Stimulated activated CD4-positive, alpha-beta T cell treated with anti-CD3 and anti-CD28 coated beads, TNF-alpha, amount 100 ng/mL, for 1 hour (primary cell): ENCODE measurements at places on chromosomes 12 and 14.

- DNase-seq, result no peak
Observed at GRCh38 chr14:72595152-72595862, 298.6 kb downstream of the DPF3 start.

DNA sequence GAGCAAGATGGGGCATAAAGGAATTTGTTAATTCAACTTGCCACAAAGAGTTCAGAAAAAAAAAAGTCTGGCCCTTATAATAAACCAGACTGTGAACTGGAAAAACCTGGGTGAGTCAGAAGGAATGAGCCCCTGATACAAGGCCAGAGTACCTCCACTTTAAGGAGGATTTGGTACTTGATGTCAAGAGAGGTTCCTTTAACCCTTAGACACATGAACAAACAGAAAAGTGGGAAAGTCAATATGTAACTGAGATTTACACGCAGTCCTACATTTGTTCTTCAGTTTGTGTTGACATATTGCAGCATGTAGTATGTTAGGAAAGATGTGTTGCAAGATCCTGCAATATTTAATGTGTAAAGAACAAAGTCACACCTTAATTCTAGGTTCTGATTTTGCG is 14.2 kb upstream of the SLC38A4 start:
- no peak for DNase-seq

- DNase-seq, result no peak
Observed at GRCh38 chr12:88299567-88300101, 157.5 kb downstream of the TMTC3 start.

DNA sequence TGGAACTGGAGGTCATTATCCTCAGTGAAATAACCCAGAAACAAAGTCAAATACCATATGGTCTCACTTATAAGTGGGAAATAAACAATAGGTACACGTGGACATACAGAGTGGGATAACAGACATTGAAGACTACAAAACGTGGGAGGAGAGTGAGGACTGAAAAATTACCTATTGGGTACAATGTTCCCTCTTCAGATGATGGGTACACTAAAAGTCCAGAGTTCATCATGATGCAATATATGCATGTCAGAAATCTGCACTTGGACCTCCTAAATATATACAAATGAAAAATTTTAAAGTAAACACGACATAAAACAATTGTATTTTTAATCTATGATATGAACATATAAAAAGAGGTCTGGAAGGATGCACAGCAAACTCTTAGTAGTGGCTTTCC is 71.2 kb downstream of the SLC38A4 start:
- no peak for DNase-seq

DNA sequence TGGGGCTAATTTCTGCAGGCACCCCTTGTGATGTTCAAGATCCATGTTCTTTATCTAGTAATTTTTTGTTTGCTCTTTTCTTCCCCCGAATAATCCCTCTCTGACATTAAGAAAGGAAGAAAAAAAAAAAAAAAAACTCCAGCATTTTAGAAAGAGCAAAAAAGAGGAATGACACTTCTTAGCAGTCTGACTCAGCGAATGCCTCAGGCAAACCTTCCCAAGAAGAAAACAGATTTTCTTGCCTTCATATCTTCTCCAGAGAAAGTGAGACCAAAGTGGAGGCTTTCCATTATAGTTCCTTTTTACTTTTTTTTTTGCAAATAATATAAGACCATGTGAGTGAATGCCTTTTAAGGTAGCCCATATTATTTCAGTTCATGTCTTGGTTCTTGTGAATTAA is 479.0 kb upstream of the SYT1 start:
- no peak for DNase-seq

GRCh38 chr14:27245947-27246346 is 648.1 kb upstream of the NOVA1 start:
- no peak for DNase-seq

GRCh38 chr12:51895378-51896135 is 7.7 kb downstream of the ANKRD33 start:
- no peak for DNase-seq

GRCh38 chr14:23602181-23603095 is 23.8 kb upstream of the JPH4 start:
- no peak for DNase-seq

DNA sequence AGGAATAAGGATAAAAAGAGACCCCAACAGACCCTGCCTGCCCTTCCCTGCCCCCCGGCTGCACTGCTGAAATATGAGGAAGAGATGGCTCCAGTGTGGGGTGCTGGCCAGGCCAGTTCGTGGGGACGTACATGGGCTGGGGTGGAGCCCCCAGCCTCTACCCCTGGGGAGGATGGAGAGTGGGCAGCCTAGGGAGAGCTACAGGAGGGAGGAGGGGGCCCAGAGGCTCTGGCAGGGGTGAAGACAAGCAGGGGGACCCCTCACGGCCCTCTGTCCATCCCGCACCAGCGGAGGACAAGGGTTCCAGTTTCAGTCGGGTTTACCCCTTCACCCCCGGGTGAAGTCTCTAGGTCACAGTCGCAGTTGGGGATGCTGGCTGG is 11.0 kb upstream of the RPLP0 start:
- no peak for DNase-seq

GRCh38 chr12:103431950-103432349 is 63.8 kb downstream of the C12orf42 start:
- DNase-seq, result no peak

DNA sequence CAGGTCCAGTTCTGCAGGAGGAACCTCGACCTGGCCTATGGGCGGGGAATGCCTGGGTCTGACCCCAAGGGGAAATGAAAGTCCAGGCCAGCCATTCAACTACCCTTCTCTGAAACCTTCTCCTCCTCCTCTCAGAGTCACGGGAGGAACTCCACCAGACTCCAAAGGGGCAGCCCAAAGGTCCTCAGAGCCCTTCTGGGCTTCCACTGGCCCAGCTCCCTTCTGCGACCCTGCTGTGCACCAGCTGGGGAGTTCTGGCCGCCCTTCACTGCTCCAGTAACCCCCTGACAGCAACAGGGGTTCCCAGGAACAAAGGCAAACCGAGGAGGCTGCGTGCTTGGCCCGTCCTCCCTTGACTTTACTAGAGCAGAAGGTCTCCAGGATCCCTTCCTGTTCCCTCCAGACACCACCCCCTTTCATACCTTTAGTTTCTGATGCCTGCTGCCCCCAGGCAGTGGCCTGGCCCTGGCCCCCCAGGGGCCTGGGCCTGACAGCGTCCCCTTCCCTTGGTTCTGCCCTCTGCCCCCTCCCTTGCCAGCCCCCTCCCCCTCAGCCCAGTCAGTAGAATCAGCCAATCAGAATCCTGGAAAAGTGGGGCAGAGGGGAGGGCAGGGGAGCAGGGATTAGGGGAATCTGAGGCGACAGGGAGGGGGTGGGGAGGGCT is 850 bp upstream of the ZNF385A start:
- DNase-seq, result no peak

DNA sequence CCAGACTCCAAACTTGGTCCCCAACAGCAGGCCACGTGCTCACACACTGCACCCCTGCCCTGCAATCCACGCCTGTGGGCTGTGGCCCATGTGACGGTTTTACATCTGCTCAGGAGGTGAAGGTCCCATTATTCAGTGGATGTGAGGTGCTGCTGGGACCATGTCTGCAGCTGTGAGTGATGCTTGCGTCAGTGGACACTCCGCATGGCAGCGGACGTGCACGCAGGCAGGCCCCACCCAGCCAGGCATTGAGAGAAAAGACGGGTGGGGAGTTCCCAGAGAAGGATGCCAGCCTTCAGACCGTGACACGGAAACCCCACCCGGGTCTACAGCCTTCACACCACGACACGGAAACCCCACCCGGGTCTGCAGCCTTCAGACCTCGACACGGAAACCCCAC is 67.6 kb downstream of the NOC4L start:
- no peak for DNase-seq

DNA sequence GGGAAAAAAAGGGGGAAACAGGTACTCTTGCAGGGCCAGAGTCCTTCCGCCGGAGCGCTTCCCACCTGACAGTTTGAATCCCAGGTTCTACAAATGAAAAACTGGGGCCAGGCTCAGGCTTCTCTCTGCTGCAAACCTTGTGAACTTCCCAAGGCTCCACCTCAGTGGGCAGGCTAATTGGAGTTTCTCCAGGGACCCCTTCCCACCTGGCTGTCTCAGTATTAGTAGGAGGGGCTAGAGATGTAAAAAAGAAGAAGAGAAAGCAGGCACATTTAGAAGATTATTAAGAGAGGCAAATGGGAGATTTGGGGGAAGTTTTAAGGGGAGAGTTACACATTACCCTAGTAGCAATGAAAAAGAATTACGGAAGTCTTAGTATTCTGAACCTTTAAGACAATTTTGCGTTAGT is 20.0 kb upstream of the CLEC2D start:
- no peak for DNase-seq

DNA sequence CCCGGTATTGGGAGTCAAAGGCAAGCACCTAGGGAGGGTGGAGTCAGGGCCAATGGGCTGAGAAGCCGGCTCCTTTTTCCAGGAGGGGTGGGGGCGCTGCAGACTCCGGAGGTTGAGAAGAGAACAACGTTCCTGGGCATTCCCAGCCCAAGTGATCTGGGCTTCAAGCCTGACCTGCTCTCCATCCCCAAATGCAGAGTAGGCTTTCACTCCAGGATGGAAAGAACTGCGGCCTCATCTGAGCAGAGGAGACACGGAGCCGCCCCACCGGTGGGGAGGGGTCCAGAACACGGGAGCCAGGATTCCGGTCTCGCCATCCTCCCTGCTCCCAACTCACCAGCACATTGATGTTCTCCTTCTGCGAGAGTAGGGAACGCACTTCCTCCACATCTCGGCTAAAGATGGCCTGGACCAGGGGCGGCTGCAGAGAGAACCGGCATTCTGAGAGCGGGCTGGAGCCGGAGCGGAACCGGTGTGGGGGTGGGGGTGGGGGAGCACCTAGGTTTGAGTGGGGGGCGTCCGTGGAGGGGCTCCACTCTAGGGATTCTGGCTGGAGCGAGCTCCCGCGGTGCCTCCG is 605 bp downstream of the ANKRD52 start:
- DNase-seq, result no peak
